IMR-90 (cell line): ENCODE measurements at places on chromosomes 11 and 22.

GRCh38 chr11:12161137-12161536 lies 50.7 kb downstream of the MICAL2 start:
- DNase-seq, result no peak

GRCh38 chr11:33310720-33311500 lies 53.7 kb downstream of the HIPK3 start:
- peak; percentile 20 for DNase-seq

GRCh38 chr11:47593492-47593933 lies 698 bp downstream of the C1QTNF4 start:
- no peak for DNase-seq

DNA sequence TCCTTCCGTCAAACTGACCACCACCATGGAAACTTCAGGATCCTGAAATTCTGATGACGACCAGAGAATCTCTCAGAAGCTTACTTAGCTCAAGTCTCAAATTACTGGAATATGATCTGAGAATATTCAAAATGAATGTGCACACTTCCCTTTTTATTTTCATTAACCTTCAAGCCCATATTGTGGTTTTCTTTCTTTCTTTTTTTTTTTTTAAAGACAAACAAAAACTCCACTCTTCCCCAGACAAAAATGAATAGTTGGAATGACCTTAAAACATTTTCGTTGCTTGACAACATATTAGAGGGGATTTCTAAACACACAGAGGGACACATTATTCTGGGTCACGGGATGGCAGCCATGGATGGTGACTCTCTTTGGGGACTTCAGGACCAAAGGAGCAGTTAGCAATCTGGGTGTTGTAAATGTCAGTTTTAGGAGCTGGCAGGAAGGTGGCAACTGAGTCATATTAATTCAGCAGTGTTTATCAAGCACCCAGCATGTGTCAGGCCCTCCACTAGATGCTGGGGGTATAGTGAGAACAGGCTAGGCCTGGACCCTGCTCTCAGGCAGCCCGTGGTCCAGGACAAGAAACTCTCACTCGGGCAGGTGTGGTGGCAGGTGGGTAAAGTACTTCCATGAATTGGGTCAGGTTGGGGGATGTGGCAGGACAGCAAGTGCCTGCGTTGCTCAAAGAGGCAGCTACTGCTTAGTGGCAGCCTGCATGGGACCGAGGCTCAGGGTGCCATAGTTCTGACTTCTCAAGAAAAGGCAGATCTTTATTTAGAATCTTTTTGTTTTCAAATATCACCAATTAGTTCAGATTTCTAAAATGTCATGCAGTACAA lies 126.1 kb downstream of the HIPK3 start:
- DNase-seq, result no peak

DNA sequence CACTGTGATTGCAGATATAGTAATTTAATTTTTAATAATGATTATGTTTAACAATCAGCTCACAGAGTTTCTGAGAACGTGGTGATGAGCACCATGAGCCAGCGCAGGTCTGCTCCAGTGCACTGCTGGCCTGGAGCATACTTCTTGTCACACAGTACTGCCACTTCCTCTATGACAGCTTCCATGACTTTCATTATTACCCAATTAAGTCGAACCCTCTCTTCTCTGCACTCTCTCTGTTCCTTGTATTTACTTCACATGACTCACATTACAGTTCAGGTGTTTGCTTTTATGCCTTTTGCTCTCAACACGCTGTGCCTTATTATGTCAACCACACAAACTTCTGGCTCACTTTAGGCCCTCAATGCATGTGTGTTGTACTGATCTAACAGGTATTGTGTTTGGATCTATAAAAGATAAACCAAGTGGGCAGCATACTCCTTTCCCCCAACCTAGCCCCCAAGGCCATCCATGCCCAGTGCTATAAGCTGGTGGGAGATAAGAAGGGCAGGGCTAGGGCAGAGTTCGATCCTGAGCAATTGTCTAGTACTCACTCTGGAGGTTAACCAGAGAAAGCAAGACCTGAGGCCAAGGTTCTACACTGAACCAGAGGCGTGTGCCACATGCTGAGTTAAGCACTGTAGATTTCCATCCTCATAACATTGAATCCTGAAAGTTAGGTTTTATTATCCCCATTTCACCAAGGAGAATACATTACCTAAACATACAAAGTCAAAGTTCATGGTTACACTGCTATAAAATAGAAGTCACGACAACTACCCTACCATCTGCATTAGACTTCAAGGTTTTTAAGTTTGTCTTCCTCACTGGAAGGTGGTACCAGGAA lies 356.5 kb downstream of the INSC start:
- no peak for DNase-seq

- DNase-seq, result no peak
Observed at GRCh38 chr22:30033901-30034300, 46.4 kb upstream of the HORMAD2 start.

- peak; percentile 90 for DNase-seq
Observed at GRCh38 chr11:29159552-29160465, 857.0 kb downstream of the KCNA4 start.

- no peak for DNase-seq
Observed at GRCh38 chr11:66437979-66438503, 607 bp downstream of the MRPL11 start.

DNA sequence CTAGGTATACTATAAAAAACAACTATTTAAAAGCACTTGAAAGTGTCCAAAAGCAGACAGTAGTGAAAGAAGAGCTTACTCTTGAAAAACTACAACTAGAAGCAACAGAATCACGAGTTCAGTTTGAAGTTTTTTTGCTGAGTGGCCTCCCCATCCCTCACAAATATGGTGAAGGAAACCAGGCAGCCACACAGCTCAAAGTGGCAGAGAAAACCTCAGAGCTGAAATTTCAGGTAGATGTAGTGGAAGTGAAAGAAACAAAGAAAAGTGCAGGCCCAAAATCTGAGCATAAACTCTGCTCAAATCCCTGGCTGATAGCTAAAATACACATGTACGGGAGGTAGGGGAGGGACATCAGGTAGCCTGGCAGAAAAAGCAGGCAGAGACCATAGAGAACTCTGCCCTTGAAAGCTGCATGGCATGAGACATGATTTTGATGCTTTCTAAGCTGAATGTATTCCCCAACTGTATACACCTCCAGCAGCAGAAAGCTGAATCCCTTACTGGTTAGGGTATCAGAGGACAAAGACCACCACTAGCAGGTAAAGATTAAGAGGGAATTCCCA lies 12.1 kb downstream of the BTBD10 start:
- no peak for DNase-seq

DNA sequence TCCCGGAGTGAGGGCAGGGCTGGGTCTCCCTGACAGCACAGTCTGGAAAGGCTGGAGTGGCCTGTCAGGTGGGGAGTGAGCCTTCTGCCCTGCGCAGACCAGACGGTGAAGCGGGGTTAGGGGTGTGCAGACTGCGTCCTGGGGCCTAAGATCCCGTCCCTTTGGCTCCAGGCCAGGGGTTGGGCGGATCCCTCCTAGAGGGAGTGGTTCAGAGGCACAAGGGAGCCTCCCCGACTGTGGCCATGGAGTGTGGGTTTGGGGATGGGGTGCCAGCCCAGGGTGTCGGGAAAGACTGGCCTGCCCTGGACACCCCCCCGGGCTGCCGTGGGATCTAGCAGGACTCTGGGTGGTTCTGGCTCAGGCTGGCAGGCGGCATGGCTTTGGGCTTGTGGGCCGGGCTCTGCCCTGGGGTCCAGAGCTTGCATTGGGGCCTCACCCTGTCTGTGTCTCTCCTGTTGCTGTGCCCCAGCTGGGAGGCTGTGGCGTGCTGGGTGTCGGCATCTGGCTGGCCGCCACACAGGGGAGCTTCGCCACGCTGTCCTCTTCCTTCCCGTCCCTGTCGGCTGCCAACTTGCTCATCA lies 19.5 kb downstream of the TSPAN4 start:
- DNase-seq, result no peak

DNA sequence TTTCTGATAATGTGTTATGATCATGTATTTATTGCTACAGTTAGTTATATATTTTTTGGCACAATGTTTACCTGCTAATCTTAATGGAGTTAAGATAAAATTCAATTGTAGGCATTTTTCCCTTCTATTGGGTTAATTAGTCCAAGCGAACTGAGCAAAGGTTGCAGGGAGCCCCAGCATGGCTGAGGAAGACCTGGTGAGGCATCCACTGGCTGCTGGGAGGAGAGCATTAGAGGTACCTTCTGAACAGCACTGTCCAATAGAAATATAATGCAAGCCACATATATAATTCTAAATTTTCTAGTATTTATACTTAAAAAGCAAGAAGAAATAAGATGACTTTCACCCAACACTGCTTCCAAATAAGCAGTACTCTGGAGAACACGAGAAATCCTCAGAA lies 689 bp upstream of the TMEM126A start:
- DNase-seq, result no peak

- DNase-seq, result no peak
Observed at GRCh38 chr11:40235841-40236240, 1223.6 kb downstream of the LRRC4C start.

GRCh38 chr22:46355369-46355995 lies 20.0 kb downstream of the TRMU start:
- peak; percentile 40 for DNase-seq

- no peak for DNase-seq
Observed at GRCh38 chr11:70473873-70474690, 75.8 kb downstream of the CTTN start.

GRCh38 chr22:35212009-35212408 lies 45.3 kb upstream of the HMGXB4 start:
- peak; percentile 65 for DNase-seq

DNA sequence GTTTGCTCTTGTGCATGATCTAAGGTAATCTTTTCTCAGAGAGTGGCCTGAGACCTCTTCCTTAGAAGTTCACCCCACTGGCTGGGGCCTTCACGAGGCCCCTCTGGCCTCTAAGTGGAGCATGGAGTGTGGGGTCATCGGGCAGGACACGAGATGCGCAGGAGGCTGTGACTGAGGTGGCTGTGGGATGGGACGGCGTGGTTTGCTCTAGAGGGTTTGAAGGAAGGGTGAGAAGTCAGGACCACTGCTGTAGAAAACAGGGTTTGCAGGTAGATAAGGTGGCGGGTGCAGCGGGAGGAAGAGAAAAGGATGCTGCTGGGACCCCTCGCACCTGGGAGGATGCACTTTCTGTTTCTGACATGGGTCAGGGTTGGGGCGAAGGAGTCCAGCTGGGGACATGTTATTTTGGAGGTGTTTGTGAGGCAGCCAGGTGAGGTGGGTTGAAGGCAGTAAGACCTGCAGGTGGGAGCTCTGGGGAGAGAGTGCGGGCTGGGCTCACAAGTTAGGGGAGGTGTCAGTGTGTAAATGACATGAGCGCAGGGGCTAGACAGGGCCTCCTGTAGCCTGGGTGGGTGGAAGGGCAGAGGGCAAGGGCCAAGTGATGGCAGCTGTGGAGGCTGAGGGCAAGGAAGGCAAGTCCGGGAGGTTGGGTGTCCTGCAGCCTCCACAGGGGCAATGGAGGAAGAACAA lies 62.5 kb downstream of the KCNQ1 start:
- DNase-seq, result no peak

DNA sequence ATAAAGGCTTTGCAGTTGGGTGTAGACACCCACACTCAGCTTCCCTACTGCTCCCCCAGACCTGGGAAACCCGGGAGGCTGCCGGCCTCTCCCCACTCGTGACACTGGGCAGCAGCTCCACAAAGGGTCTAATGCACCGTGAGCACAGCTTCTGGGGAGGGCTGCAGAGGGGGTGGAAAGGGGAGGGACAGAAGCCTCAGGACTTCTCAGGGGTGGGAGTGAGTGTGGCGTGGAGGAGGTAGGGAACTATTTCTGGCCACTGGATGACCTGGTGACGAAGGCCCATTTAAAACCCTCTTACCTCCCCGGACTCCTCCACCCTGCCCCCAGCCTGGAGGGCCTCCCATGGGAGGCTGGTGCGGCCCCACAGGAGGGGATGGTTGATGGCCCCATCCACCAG lies 56.6 kb downstream of the MACROD1 start:
- no peak for DNase-seq

- DNase-seq, result no peak
Observed at GRCh38 chr11:61303725-61304124, 8.6 kb upstream of the VWCE start.

DNA sequence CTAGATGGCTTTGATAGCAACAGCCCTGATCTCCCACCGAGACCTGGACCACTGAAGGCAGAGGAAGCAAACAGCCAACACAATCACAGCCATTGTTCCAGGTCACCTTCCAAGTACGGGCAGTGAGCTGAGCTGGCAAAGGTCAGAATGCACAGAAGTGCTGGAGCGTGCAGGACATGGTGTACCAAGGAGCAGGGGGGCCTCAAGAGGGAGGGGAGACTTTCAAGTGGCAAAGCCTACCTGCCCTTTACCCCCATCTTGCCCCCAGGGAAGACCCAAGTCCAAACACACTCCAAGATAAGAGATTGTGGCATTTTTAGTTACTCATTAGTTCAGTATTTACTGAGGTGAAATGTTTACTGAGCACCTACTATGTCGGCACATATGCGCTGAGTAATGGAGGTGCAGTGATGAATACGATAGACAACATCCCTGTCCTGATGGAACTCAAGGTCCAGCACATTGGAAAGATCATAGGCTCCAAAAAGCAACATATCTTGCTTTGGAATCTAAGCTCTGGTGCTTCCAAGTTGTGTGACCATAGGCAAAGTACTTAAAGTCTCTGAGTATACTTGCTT lies 26.0 kb upstream of the TTC12 start:
- DNase-seq, result no peak

GRCh38 chr11:131219646-131220045 lies 150.8 kb upstream of the NTM start:
- DNase-seq, result no peak

DNA sequence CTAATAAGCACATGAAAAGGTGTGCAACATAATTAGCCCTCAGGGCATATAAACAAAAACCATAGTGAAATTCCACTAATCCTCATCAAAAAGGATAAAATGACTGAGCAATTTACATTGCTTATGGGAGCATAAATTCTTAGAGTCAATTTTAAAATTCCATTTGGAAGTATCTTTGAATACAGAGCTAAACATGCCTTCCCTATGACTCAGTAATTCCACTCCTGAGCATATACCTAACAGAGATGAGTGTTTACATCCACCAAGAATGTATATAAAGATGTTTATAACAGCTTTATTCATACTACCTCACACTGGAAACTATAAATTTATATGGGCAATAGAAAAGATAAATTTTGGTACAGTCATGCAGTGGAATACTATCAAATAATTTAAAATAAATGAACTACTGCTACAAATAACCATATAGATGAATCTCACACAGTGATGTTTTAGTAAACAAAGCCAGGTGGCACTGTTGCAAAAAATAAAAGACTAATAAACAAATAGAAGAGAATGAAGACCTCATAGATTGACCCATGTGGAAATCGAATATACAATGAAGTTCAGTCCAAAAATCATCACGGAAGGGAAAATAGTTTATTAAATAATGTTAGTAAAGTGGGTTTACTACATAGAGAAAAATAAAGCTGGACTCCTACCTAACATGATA lies 8.2 kb upstream of the OR2D2 start:
- peak; percentile 8 for DNase-seq

DNA sequence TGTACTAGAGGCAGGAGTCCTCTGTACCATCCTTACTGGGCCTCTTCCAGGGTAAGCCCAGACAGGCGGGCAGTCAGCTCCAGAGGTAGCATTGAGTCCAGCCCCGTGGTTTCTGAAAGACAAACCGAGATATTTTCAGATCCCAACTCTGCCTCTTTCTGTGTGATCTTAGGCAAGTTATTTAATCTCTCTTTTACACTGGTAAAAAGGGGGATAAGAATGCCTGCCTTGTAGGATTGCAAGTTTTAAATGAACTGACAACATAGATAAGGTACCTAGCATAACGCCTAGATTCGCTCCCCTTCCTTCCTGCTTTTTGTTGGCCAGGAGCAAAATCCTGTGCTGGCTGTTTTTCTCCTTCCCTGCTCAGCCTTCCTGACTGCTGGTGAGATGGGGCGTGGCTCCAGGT lies 56.4 kb upstream of the NNMT start:
- no peak for DNase-seq
